ENCODE measurements at places on chromosomes 13 and 19. TPM values are rescaled to one million over a fixed set of nuclear protein-coding genes. Genes with fewer than 3 reads are reported as not detected.

GRCh38 chr13:30991184-30991583 is 58.7 kb downstream of the TEX26 start:
- DNase-seq, result no peak
- H3K4me1 ChIP-seq, result peaks cover under 1% of the 10 kb centered on the region
- no peak overlapping the region for H3K4me3 ChIP-seq
- no peak overlapping the region for H3K27ac ChIP-seq
- no peaks in the 10 kb centered on the region for H3K27me3 ChIP-seq

DNA sequence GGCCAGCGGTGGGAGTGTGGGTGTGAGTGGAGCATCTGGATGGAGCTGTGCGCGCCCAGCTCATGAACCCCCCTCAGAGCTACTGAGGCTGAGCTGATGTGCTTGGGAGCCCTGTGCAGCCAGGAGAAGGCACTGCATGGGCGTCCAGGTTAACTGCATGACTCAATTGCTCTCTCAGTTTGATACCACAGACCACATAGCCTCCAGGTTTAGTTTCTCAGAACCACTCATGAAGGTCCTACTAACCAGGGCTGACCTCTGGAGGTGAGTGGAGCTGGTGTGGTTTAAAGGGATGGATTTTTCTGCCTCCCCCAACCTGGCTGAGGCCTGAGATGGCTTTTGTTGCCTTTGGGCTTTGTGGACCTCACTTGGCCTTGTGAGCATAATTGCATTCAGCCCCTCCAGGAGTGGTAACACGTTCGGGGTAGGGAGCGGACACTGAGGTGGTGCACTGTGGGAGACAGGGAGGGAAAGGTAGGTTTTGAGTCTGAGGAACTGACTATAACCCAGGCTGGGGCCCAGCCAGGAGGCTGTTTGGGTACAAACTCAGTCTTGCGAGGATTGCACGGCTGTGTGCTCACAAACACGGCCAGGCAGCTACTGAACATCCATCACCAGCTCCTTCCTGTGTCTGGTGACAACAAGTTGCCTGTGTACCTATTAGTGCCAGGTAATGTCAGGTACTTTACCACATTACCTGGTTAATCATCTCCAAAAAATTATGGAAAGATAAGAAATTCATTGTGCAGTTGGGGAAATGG is 97.5 kb downstream of the RGCC start:
- H3K27me3 ChIP-seq, result no peaks in the 10 kb centered on the region
- H3K4me3 ChIP-seq, result no peak overlapping the region
- H3K27ac ChIP-seq, result no peak overlapping the region

DNA sequence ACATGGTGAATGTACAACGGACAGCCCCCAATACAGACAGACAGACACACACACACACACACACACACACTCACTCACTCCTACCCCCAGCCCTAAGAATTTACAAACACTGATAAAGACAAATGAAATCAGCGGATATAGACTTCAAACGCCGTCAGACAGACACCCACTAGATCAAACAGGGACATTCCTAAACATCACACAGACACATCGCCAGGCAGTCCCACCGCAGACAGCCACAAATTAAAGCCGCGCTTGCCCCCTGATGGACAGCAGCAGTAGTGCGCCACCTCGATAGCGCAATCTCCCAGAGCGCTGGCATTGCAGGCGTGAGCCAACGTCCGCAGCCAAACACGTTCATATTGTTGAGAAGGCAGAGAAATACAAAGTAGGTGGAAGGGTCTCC is 24.7 kb upstream of the ADGRE1 start:
- H3K4me1 ChIP-seq, result no peaks in the 10 kb centered on the region
- H3K27ac ChIP-seq, result no peak overlapping the region
- no peaks in the 10 kb centered on the region for H3K36me3 ChIP-seq
- DNase-seq, result peak; percentile 81
- H3K27me3 ChIP-seq, result no peaks in the 10 kb centered on the region

- no peak for DNase-seq
- no peak overlapping the region for H3K4me3 ChIP-seq
- no peaks in the 10 kb centered on the region for H3K4me1 ChIP-seq
- no peaks in the 10 kb centered on the region for H3K27me3 ChIP-seq
- no peak overlapping the region for H3K27ac ChIP-seq
Measured at GRCh38 chr13:60134376-60134775, 29.4 kb downstream of the DIAPH3 start.

GRCh38 chr19:7196763-7197118 is 97.5 kb downstream of the INSR start:
- no peak for DNase-seq
- peak overlapping the region; percentile 73 for H3K27ac ChIP-seq
- H3K4me3 ChIP-seq, result peak overlapping the region; percentile 76
- H3K36me3 ChIP-seq, result no peaks in the 10 kb centered on the region

DNA sequence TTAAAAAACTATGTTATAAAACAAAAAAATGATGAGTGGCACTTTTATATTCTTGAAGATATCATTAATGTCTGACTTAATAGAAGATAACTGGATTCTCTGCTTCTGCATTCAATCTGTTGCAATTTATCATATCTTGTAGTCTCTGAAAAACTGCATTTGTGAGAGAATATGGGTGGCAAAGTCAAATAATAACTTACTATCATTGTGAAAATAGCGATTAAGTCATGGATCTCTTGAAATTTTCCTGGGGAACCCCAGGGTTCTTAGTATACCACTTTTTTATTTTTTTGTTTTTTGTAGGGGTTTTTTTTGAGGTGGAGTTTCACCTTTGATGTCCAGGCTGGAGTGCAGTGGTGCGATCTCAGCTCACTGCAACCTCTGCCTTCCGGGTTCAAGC is 127.1 kb downstream of the STOML3 start:
- H3K4me3 ChIP-seq, result no peak overlapping the region
- DNase-seq, result no peak
- no peak overlapping the region for H3K27ac ChIP-seq
- H3K27me3 ChIP-seq, result 0 out of 2 replicates have a peak, but pooled peaks cover 8% of the 10 kb centered on the region

- no peak overlapping the region for H3K4me3 ChIP-seq
- no peaks in the 10 kb centered on the region for H3K27me3 ChIP-seq
- H3K4me1 ChIP-seq, result no peaks in the 10 kb centered on the region
- no peak for DNase-seq
- no peak overlapping the region for H3K27ac ChIP-seq
Measured at GRCh38 chr13:30884543-30884942, 21.5 kb upstream of the MEDAG start.

- no peaks in the 10 kb centered on the region for H3K27me3 ChIP-seq
- H3K36me3 ChIP-seq, result no peaks in the 10 kb centered on the region
- H3K27ac ChIP-seq, result no peak overlapping the region
- no peak overlapping the region for H3K4me3 ChIP-seq
- no peaks in the 10 kb centered on the region for H3K4me1 ChIP-seq
Measured at GRCh38 chr13:58574791-58575190, 943.2 kb downstream of the PCDH17 start.

- DNase-seq, result no peak
- H3K4me1 ChIP-seq, result peaks cover 27% of the 10 kb centered on the region
- H3K36me3 ChIP-seq, result no peaks in the 10 kb centered on the region
- H3K4me3 ChIP-seq, result peak overlapping the region; percentile 53
- no peaks in the 10 kb centered on the region for H3K27me3 ChIP-seq
Measured at GRCh38 chr13:33349986-33350826, 64.7 kb upstream of the STARD13 start.

DNA sequence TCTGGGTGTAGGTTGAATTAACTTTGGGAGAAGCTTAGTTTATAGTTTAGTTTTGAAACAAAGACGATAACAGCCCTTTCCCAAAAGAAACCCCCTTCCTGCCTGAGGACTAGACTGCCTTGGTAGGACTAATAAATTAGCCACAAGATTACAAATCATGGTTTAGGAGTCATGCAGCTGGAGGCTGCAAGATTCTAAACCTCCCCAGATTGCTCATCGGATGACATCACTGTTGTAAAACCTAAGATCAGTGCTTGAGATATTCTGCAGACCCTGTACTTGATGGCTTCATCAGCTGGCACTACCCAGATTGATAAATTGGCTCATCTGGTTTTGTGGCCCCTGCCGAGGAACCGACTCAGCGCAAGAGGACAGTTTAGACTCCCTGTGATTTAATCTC is 35.9 kb upstream of the MPHOSPH8 start:
- DNase-seq, result no peak
- no peak overlapping the region for H3K4me3 ChIP-seq
- H3K36me3 ChIP-seq, result no peaks in the 10 kb centered on the region
- H3K27ac ChIP-seq, result no peak overlapping the region
- peaks cover 27% of the 10 kb centered on the region for H3K4me1 ChIP-seq

DNA sequence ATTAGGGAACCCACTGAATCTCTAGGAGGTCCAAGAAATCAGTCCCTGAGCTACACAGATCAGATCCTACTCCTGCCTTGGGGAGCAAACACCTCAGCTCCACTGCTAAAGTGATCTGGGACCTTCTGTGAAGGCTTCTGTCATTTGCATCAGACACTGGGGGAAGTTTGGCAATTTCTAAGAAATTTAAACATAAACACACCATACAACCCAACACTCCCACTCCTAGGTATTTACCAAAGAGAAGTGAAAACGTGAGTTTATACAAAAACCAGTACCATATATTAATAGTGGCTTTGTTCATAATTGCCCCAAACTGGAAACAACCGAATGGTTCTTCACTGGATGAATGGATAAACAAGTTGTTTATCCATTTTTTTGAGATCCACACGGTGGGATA is 7.3 kb upstream of the TYROBP start:
- H3K27me3 ChIP-seq, result no peaks in the 10 kb centered on the region
- no peak overlapping the region for H3K4me3 ChIP-seq
- H3K36me3 ChIP-seq, result no peaks in the 10 kb centered on the region
- H3K4me1 ChIP-seq, result peaks cover 11% of the 10 kb centered on the region
- DNase-seq, result no peak

DNA sequence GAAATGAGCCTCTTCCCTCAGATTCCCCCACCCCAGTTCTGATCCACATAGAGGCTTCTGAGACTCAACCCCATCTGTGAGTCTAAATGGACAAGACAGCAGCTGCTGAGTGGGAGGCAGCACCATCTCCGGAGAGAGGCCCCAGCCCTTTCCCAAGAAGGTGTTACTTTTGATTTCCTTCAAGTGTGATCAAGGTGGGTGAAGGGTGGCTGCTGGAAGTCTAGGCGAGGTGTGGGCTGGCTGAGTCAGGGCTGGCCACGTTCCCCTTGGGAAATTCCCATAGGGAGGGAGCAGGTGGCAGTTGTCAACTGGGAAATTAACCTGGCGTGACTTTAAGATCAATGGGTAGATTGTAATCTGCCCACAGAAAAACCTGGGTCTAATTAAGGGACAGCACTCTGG is 148.0 kb downstream of the FOXO1 start:
- H3K4me3 ChIP-seq, result no peak overlapping the region
- H3K27ac ChIP-seq, result no peak overlapping the region
- no peaks in the 10 kb centered on the region for H3K27me3 ChIP-seq
- no peak for DNase-seq
- H3K36me3 ChIP-seq, result no peaks in the 10 kb centered on the region
- H3K4me1 ChIP-seq, result no peaks in the 10 kb centered on the region

DNA sequence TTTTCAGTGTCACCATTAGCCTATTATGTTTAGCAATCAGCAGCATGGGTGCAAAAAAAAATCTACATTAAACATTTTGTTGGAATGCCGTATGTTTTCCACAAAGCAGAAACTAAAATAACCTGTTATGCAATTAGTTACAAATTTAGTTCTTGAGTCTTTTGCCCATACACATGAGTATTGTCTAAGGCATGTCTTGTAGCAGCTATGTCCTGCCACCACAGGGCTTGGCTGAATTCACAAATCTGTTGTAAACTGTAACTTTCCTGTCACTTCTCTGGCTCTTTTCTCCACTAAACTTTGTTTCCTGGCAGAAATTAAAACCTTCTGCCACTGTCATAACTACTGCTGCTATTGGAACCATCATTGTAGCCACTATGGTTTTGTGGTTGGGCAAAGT is 277.9 kb upstream of the SPRY2 start:
- DNase-seq, result no peak
- H3K4me1 ChIP-seq, result no peaks in the 10 kb centered on the region
- no peaks in the 10 kb centered on the region for H3K36me3 ChIP-seq
- no peak overlapping the region for H3K4me3 ChIP-seq
- no peaks in the 10 kb centered on the region for H3K27me3 ChIP-seq

DNA sequence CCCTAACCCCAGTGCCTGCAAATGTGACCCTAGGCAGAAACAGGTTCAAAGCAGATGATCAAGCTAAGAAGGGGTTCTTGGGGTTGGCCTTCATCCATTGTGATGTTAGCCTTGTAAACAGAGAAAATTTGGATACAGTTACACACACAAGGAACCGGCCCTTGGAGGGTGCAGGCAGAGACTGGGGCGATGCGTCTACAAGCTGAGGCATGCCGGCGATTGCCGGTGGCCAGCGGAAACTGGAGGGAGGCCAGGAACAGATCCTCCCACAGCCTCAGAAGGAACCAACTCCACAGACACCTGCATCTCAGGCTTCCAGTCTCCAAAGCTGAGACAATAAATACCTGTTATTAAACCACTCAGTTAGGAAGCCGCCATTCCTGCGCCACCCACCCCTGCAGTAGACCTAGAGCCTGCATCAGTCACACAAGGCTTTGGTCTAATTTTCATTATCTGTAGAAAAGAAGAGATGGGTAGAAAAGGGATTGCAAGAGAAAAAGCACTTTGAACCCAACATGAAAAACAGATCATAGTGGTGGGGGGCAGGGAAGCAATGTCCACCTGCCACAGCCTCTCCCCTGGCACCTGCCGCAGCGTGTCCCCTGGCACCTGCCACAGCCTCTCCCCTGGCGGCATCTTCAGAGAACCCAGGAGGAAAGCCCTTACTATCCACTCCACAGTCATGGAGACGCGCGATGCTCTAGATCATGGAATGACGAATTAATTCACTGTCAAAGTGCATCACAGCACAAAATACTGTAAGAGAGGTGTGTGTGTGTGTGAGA is 119.7 kb upstream of the SOX1 start:
- no peak overlapping the region for H3K4me3 ChIP-seq
- no peaks in the 10 kb centered on the region for H3K36me3 ChIP-seq
- DNase-seq, result no peak
- peaks cover 9% of the 10 kb centered on the region for H3K27me3 ChIP-seq

DNA sequence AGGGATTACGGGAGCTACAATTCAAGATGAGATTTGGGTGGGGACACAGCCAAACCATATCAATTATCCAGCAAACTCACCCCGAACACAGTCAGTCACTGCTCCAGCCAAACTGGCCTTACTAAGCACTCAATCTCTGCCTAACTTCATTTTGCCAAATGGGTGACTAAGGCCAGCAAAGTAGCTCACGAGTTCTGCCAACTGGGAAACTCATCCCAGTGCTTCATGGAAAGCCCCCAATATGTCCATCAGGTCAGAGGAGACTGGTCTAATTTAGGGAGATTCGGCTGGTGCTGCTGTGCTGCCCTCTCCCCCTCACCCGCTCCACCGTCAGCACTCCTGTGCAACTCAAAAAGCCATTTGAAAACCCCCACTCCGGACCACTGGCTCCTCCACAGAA is 324.0 kb downstream of the FOXO1 start:
- no peaks in the 10 kb centered on the region for H3K36me3 ChIP-seq
- no peak overlapping the region for H3K4me3 ChIP-seq
- no peaks in the 10 kb centered on the region for H3K27me3 ChIP-seq
- H3K4me1 ChIP-seq, result no peaks in the 10 kb centered on the region
- no peak for DNase-seq

- H3K27me3 ChIP-seq, result no peaks in the 10 kb centered on the region
- DNase-seq, result no peak
- H3K4me3 ChIP-seq, result no peak overlapping the region
- H3K4me1 ChIP-seq, result no peaks in the 10 kb centered on the region
Measured at GRCh38 chr13:80881495-80881894, 540.6 kb upstream of the SPRY2 start.

GRCh38 chr13:101309014-101309619 is 107.2 kb downstream of the NALCN start:
- H3K4me3 ChIP-seq, result no peak overlapping the region
- no peaks in the 10 kb centered on the region for H3K36me3 ChIP-seq

Gene TMEM145
- total RNA-seq, result 7.2 TPM

Gene FBXO27
- 16.4 TPM for total RNA-seq

Gene CYSLTR2
- not detected for total RNA-seq

Gene CGB7
- 5.4 TPM for total RNA-seq

Gene LRRC25
- 0.12 TPM for total RNA-seq

Gene ZNF714
- total RNA-seq, result 20.0 TPM

Gene TNNT1
- total RNA-seq, result 188 TPM

Gene RNF17
- not detected for total RNA-seq

Gene CEACAM4
- not detected for total RNA-seq

Gene OSCAR
- total RNA-seq, result 0.59 TPM

Data from HCT116 (cell line).